ENCODE measurements at places on chromosomes 11 and 22.

- H3K27me3 ChIP-seq: no peaks in the 10 kb centered on the region
- no peak overlapping the region for H3K4me3 ChIP-seq
- H3K27ac ChIP-seq: no peak overlapping the region
These were observed 12.9 kb downstream of the OR51L1 start for GRCh38 chr11:5007561-5007960.

DNA sequence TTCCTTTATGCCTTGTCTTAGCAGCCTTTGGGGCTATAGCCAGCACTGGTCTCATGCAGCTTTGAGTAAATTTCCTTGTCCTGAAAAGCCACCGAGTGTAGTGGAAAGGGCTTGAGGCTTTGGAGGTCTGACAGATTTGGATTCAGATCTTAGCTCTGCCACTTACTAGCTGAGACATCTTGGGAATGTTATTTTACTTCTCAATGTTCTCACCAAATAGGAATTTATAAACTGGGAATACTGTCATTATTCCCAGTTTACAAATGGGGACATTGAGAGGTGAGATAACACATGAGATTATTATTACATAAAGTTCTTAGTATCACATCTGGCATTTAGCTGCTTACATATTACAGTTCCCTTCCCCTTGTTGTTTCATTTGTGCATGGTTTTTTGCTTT, 95.5 kb downstream of the COMMD9 start:
- no peak overlapping the region for H3K27ac ChIP-seq
- H3K27me3 ChIP-seq: peaks cover 4% of the 10 kb centered on the region
- no peak for DNase-seq
- H3K4me3 ChIP-seq: no peak overlapping the region

- no peaks in the 10 kb centered on the region for H3K4me1 ChIP-seq
- no peak for DNase-seq
- no peak overlapping the region for H3K27ac ChIP-seq
- no peaks in the 10 kb centered on the region for H3K36me3 ChIP-seq
- no peaks in the 10 kb centered on the region for H3K27me3 ChIP-seq
These were observed 400.4 kb upstream of the NARS2 start for GRCh38 chr11:78975081-78975480.

DNA sequence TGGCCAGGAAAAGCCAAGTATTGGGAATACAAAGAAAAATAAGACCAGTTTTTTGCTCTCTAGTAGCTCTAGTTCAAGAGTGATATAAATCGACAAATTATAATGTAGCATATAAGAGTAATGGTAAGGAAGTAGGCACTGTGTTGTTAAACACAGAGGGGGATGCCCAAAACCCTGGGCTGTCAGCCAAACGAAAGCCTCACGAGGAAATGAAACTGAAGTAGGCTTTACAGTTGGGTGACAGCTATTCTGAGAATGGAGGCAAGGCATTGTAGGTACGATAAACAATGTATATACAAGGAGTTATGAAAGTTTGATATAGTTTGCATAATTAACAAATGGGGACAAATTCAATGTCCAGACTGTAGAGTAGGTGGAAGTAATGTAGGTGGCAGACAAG, 176.4 kb downstream of the FAM181B start:
- no peak overlapping the region for H3K27ac ChIP-seq
- H3K4me3 ChIP-seq: no peak overlapping the region
- no peak for DNase-seq
- H3K4me1 ChIP-seq: peaks cover 2% of the 10 kb centered on the region
- no peaks in the 10 kb centered on the region for H3K27me3 ChIP-seq

- DNase-seq: no peak
- H3K27ac ChIP-seq: no peak overlapping the region
- no peaks in the 10 kb centered on the region for H3K4me1 ChIP-seq
- no peaks in the 10 kb centered on the region for H3K27me3 ChIP-seq
- H3K36me3 ChIP-seq: no peaks in the 10 kb centered on the region
These were observed 138.2 kb upstream of the TENM4 start for GRCh38 chr11:79579063-79579462.

- peaks cover 9% of the 10 kb centered on the region for H3K4me1 ChIP-seq
- H3K4me3 ChIP-seq: no peak overlapping the region
- H3K27me3 ChIP-seq: no peaks in the 10 kb centered on the region
- no peak for DNase-seq
- peaks cover 8% of the 10 kb centered on the region for H3K36me3 ChIP-seq
- no peak overlapping the region for H3K27ac ChIP-seq
These were observed 7.2 kb downstream of the LTO1 start for GRCh38 chr11:69667619-69668604.

GRCh38 chr11:128412847-128413791, 174.2 kb downstream of the ETS1 start:
- H3K4me1 ChIP-seq: peaks cover 19% of the 10 kb centered on the region
- H3K27me3 ChIP-seq: no peaks in the 10 kb centered on the region
- DNase-seq: no peak
- no peak overlapping the region for H3K27ac ChIP-seq
- peak overlapping the region; percentile 2 for H3K4me3 ChIP-seq

DNA sequence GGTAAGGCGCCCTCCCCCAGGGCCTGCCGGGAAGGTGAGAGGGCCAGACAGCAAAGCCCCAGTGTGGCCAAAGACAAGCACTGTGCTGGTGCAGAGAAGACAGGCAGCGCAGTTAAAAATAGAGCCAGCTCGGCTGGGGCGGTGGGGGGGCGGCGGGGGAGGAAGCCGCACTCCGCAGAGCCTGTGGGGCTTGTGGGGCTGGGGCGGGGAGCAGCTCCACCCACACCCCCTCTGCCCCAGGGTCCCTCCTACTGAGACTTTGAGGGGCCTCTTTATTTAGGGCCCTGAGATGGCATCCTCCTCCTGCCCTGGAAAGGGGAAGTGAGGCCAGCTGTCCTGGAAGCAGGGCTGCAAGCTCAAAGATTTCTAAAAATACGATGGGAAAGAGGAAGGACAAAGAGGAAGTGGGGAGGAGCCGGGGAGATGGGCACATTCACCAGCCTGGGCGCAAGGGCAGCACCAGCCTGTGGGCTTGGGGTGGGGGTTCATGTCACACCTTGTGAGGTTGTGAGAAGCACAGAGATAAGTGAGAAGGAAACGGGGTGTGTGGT, 2.6 kb downstream of the CYTH4 start:
- H3K27me3 ChIP-seq: no peaks in the 10 kb centered on the region
- H3K27ac ChIP-seq: peak overlapping the region; percentile 98
- peaks cover 57% of the 10 kb centered on the region for H3K36me3 ChIP-seq
- peak overlapping the region; percentile 100 for H3K4me3 ChIP-seq
